ENCODE measurements at places on chromosomes 4 and X.

DNA sequence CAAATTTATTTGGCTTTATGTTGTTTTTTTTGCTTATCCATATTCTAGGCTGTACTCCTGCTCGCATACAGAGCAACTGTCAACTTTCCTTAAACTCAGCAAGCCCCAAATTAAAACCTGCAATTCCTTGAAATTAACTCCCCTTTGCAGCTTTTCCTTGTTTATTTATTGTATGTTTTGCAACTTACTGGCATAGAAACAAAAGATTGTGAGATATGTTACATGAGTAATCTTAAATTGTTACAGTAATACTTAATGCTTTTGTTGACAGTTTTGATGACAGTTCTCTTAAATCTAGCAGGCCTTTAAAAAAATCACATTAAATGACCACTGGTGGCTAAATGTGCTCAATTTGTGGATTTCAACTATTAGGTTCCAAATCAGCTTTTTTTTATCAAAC lies 4.5 kb downstream of the DDX3X start:
- no peak for DNase-seq

GRCh38 chrX:132809581-132809980 lies 148.8 kb downstream of the HS6ST2 start:
- no peak for DNase-seq

- no peak for DNase-seq
Measured at GRCh38 chr4:173264245-173264644, 69.9 kb downstream of the HMGB2 start.

DNA sequence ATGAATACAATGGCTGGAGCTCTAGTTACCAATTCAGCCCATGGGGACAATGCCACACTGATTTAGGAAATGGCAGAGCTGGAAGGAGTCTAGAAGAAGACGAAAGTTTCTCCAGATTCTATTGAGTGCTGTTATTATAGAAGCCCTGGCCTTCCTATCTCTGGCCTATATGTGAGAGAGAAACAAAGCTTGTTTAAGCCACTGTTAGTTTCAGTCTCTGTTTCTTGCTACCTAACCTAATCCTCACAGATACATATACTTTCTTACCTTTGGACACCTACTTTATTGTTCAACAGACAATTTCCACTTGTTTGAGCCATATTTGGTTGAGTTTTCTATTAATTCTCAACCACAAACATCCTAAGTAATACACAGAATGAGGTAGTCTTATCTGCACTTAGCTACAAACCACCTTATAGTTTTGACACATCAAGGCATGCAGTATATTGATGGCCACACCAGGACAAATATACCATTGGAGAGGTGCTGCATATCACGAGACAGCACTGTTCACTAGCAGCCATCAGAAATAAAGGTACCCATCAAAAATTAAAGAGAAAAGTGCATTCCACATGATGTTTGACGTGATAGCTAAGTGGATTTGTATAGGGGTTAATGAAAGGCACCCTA lies 190.2 kb downstream of the SMIM20 start:
- DNase-seq: no peak

DNA sequence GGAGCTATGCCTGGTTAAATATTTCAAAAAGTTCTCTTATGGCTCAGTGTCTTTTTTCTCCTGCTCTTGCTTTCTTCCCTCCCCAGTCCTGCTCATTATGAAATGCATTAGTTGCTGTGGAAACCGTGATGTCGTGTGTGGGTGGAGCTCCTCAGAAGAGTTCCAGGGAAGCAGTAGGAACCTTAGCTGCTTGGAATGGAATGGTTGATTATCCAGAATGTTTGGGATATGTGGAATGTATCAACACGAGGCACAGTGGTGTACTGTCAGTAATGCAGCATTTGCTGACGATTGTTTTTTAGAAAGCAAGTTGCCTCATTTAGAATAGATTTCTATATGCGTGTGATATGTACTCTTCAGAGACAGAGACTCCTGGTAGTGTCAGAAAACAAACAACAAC lies 333.2 kb downstream of the ARHGAP10 start:
- no peak for DNase-seq

GRCh38 chr4:118797558-118798142 lies 38.3 kb downstream of the SEC24D start:
- DNase-seq: no peak

DNA sequence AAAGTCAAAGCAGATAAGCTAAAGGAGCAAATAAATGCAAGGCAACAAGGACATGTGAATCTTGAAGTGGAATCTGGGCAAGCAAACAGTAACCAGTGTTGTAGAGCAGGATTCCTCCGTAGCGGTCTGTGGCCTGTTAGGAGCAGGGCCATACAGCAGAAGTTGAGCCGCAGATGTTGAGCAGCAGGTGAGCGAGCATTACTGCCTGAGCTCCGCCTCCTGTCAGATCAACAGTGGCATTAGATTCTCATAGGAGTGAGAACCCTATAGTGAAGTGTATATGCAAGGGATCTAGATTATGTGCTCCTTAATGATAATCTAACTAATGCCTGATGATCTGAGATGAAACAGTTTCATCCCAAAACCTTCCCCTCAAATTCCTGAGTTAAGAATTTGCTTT lies 550.7 kb downstream of the ADGRL3 start:
- no peak for DNase-seq

DNA sequence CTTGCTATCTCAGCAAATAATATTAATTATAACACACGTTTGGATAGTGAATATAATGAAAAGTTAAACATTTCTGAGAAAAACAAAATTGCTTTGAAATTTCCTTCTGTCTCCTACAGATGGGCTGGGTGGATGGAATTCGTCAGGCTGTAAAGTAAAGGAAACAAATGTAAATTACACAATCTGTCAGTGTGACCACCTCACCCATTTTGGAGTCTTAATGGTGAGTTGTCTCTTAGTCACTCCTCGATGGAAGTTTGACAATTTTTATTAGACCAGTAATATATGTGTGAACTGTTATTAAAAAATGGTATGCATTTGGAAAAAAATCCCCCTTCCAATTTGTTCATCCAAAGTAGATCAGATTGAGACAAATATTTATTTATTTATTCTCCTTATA lies 92.5 kb upstream of the BRS3 start:
- no peak for DNase-seq

DNA sequence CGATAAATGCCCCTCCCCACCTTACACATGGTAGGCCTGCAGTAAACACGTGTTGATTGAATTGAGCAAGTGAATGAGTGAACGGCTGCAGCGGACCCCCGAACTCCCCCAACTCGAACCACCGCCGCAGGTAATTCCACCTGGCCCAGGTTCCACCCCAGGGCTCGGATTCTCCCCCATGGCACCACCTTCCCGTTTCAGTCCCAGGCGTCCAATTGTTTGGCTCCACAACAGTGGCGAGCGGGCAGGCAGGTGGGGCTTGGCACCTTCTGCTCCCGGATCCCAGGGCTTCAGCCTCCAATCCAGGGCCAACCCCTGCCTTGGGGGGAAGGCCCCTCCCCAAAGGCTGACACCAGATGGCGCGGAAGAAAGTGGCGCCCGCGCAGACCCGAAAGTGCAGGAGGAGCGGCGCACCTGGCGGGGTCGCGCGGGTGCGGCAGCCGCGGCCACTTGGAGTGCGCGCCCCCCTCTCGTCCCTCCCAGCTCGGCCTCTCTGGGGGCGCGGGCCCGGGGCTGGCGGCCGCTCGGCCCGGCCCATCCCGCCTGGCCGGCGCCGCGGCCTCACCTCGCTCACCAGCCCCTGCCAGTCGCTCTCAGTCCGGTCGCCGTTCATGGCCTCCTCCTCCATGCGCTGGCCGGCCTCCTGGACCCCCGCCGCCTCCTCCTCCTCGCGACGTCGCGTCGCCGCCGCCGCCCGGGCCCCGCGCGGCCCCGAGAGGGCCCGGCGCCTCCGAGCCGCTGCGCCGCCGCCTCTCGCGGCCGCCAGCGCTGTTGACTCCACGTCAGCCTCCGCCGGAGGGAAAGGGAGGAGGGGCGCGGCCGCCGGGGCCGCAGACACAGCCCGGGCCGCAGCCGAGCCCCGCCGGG lies at the start of gene CCDC149:
Gene CCDC149, minus strand, starts transcription at position 791 of the 867 bp plus-strand sequence. Its CDS starts 178 bp downstream, at position 613.
- peak; percentile 90 for DNase-seq

DNA sequence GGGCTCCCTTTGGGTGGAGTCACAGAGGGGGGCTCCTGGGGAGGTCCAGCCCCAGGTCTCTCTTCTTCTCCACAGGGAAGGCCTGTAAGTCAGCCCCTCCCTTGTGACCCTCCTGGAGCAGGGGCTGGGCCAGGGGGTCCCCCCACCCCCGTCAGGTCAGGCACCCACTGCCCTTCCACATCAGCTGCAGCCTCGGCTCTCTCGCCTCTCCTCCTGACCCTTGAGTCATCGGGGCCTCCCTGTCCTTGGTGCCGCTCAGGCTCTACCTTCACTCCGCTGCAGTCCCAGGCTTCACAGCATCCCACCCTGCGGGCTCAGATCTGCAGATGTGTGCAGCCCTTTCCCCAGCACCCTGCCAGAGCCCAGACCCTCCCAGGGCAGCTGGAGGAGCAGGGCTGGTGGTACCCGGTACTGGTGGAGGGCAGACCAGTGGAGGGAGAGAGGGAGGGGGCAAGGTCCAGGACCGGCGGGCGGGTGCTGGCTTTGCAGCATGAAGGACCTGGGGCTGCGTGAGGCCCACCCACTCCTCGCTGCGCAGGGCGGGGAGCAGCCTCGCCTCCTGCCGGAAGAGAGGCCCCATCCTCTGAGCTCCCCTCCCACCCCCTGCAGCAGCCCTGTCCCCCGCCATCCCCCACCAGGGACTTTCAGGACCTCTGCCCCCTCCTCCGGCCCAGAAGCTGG lies 117.1 kb downstream of the FAM53A start:
- peak; percentile 36 for DNase-seq

- no peak for DNase-seq
Measured at GRCh38 chrX:101362757-101363156, 14.2 kb upstream of the TIMM8A start.

DNA sequence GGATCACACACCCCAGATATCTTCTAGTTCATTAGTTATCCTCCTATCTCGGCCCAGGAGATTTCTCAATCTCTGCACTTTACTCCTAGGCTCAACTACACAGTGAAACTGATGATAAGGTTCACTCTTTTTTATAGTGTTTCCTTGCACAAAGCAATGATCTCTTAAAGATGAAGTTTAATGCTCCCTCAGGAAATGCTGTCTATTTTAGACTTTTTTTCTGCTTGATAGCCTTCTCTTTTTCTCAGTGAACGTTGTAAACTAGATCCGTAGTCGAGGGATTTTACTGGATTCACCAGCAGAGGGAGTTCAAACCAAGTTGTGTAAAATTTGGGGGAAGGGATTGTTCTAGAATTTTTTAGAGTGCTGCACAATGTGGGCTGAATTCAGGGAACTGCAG lies 269.6 kb downstream of the GBA3 start:
- DNase-seq: no peak

DNA sequence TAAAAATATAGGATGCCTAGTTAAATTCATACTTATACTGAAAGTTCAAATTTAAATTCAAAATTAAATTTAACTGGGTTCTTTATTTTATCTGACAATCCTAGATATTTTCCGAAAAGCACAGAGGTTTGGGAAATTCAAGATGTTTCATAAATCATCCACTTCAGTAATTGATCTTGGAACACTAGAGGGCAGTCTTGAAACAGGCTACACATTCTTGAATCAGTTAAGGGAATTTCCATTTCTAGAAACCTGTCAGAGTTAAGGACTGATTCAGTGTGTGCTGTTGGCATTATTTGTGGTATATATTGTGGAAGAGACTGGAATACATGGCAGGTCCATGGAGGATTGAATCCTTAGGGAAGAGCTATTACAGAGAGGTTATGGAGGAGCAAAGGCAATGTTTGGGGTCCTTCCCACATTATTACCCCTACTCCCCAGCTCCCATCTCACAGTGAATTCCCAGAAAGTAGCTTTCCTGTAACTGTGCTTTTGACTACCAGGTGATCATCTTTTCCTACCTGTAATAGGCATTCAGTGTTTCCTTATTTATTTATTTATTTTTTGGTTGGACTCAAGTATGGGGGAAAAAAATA lies 92.9 kb downstream of the EGF start:
- no peak for DNase-seq

GRCh38 chr4:117084866-117085701 lies at the start of gene TRAM1L1:
TSS of gene TRAM1L1 (minus strand) at chr4:117085576. CDS start at chr4:117085393, 183 bp downstream.
- peak; percentile 86 for DNase-seq

- no peak for DNase-seq
Measured at GRCh38 chr4:10123227-10124101, 6.9 kb upstream of the WDR1 start.

DNA sequence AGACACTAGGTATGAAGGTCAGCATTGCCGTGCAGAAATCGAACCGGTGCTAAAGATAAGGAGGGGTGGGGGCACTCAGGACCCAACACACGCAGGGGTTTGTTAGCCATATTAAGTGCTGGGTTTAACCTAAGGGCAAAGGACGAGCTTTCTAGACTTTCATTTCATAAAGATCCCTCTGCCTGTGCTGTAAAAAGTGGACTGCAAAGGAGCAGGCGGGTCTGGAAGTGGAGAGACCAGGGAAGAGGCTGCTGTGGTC lies 1.3 kb downstream of the CASP3 start:
- DNase-seq: no peak

DNA sequence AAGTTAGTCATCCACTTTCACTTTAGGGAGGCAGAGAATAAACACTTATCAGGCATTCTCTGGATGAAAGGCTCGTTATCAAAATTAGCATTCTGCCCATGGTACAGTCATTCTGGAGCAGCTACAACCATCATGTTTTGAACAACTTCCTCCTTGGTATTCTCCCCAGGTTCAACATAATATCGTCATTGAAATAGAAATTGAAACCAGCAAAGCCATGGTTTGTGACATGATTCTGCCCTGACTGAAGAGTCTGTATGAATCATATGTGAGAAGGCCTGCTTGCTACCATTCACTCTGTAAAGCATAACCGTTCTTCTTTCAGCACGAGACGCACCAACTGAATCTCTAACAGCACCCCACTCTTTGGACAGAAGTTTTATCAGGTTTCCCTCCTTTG lies 127.5 kb upstream of the RADX start:
- no peak for DNase-seq

- DNase-seq: no peak
Measured at GRCh38 chrX:149541521-149542047, 772 bp downstream of the EOLA1 start.

DNA sequence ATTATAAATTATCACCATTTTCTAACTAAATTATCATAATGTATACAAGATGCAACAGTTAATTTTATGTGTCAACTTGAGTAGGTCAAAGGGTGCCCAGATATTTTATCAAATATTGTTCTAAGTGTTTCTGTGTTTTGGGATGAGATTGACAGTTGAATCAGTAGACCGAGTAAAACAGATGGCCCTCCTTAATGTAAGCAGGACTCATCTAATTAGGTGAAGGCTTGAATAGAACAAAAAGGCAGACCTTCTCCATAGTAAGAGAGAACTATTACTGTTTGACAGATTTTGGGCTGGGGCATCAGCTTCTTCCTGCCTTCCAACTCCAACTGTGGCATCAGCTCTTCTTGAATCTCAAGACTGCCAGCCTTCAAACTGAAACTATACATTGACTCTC lies 185.8 kb downstream of the TRAM1L1 start:
- DNase-seq: no peak

GRCh38 chrX:151153086-151153485 lies 23.3 kb upstream of the GPR50 start:
- no peak for DNase-seq

DNA sequence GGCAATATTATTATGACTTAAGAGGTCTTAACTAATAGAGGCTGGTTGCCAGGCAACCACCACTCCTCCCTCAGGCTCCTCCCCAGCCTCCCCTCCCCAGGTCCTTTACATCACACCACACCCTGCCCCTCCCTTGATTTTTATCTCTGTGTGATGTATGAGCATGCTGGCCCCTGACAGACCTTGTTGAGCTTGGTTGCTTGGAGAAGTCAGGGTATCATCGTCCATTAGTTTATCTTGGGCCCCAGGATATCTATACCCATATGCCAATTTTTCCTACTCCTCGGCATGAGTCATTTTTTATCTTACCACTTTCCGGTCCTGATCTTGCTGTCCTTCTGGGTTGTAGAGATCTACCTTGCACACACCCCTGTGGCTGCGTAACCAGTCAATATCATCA lies 2.5 kb downstream of the AKAP4 start:
- DNase-seq: no peak
